ENCODE measurements at places on chromosomes 5 and 9.

DNA sequence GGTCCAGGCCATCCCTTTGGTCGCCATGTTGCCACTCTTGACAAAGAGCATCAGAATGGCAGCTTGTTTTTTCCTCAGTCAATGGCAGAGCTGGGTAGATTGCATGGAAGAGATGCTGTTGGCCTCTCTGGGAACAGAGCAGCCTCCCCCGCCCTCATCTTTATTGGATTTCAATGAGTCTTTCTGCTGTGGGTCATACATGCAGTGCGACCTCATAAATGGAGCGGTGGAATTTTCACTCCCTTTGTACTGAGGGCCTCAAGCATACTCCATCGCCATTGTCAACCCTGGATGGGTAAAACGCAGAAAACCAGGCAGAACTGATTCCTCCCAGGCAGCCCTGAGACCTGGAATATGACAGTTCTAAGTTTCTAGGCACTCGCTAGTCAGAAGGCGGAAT is 71.8 kb downstream of the ZNF618 start:
- no peak for DNase-seq

DNA sequence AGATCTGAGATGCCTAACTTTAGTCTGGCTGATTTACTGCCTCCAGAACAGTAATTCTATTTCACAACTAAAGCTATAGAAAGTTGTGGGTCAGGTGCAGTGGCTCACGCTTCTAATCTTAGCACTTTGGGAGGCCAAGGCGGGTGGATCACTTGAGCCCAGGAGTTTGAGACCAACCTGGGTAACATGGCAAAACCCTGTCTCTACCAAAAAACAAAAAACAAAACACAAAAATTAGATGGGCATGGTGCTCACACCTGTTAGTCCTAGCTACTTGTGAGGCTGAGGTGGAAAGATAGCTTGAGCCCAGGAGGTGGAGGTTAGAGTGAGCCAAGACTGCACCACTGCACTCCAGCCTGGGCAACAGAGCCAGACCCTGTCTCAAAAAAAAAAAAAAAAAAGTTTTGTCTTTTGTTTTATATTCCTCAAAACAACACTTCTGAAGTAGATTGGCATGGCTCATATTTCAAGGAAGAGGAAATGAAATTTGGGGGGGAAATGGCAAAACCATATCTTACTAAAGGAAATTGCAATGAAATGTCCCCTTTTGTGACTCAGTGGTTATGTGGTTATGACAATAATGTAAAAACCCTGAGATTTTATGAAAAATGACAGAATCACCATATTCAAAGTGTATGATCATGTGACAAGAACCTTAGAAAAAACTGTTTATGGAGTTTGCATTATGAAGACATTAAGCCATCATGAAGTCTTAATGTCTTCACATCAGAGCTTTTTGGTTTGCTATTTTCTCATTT is 16.2 kb downstream of the FNBP1 start:
- DNase-seq = no peak

DNA sequence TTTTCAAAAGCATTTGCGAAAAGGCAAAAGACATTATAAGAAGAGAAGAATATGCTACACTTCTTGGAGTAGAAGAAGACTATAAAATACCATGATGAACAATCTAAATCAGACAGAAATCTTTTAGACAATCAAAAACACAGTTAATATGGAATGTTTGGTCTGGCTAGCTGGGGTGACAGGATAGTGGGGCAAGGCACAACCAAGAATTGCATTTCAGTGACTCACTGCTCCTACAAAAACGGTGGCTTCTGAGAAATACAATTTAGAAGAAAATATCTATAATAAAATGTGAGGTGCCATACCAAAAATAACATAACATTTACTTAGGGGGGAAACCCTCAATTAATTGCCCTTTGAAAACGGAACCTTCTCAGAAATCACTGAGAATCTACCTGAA is 363.4 kb downstream of the NPR3 start:
- no peak for DNase-seq

DNA sequence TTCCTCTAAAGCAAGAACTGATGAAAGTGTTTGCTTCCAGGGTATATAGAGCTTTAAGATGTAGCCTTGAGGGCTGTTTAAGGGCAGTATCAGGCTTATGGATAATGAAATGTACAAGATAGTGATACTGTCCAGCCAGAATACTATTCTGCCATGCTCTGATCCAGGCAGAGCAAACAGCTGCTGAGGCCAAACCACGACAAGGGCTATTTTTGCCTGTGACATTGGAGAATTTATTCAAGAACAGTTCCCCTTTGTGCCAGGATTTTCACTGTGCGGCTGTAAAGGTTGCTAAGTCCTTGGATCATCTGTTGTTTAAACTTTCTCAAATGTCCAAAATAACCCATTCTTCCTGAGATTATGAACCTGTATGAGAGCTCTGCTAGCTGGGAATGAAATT is 70.4 kb downstream of the OTP start:
- DNase-seq = no peak

DNA sequence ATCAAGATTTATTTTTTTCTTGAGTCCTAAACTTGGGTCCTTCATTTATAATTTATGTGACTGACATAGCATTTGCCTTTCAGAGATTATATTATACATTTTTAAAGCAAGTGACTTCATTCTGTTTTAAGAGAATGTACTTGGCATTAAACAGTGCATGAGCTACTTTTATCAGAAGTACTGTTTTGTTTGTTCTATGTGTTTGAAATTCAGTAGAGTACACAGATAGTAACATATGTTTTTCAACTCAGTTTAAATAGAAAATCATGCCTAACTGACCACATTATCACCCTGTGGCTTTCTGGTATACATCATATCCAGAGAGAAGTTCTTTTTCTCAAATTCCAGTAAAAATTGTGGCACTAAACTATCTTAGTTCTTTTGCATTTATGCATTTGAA is 335.3 kb upstream of the CDH18 start:
- DNase-seq = no peak

DNA sequence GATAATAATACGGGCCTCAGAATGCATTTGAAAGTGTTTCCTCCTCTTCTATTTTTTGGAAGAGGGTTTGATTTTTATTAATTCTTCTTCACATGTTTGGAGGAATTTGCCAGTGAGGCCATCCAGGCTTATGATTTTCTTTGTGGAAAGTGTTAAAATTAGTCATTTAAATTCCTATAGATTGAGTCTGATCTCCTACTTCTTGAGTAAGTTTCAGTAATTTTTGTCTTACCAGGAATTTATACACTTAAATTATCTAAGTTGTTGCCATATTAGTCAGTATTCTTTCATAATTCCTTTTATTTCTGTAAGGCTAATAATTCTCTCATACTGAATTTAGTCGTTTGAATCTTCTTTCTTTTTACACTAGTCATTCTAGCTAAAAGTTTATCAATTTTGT is 25.2 kb upstream of the HAPLN1 start:
- no peak for DNase-seq

DNA sequence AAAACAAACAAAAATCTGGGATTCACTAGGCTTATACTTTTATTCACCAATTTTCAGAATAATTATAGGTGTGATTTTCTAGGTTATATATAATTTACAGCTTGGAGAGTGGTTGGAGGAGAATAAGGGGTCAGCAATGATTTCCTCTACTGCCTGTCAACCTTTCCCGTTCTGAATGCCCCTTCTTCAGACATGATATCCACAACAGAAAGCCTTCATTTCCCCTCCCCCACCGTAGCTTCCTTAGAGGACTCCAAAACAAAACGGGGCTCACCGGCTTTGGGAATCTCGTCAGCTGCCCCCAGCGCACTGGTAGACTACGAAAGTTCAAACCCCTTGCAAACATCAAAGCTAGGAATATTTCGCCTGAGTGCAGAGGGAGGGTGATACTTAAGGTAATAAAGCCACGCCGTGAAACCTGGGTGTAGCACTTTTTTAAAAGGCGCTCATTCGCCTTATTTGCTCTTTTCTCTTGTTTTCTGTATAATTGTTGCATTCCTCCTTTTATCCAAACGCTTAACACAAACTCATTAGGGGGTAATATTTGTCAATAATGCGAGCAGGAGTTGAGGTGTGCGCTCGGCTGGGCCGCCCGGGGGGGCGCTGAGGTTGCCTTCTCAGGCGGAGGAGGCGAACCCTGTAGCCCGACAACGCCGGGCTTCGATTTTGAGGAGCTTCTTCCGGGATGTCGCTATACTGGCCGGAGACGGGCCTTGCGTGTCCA is 2.4 kb downstream of the OTP start:
- DNase-seq = no peak

DNA sequence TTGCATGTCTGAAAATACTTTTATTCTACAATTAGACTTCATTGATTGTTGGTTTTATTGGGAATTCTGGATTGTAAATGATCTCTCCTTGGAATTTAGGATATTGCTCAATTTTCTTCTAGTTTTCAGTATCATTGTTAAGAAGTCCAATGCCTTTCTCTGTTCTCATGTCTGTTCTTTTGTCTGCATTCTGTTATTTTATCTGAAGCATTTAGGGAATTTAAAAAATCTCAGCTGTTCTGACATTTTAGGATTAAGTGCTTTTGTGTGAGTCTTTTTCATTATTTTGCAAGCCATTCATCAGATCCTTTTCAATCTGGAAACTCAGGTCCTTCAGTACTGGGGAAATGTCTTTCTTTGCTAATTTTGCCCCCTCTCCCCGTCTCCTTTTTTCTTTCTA is 4.4 kb upstream of the FER start:
- no peak for DNase-seq

DNA sequence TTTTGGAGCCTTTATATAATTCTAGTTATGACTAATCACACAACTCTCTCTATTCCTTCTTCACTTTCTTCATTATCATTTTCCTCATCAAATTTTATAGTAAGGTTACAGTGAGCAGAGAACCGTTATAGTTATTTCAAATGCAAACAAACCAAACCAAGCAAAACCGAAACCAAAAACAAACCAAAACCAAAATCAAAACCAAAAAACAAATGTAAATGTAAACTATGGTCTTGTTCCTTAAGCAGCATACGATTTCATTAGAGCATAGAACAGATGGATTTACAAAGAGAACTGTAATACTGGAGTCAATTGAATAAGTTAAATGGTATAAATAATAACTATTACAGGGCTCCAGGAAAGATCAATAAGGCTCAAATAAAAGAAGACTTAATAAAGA is 447.1 kb downstream of the LRRC70 start:
- no peak for DNase-seq

- peak; percentile 4 for DNase-seq
Observed at GRCh38 chr5:178416919-178417318, 173.3 kb downstream of the COL23A1 start.

DNA sequence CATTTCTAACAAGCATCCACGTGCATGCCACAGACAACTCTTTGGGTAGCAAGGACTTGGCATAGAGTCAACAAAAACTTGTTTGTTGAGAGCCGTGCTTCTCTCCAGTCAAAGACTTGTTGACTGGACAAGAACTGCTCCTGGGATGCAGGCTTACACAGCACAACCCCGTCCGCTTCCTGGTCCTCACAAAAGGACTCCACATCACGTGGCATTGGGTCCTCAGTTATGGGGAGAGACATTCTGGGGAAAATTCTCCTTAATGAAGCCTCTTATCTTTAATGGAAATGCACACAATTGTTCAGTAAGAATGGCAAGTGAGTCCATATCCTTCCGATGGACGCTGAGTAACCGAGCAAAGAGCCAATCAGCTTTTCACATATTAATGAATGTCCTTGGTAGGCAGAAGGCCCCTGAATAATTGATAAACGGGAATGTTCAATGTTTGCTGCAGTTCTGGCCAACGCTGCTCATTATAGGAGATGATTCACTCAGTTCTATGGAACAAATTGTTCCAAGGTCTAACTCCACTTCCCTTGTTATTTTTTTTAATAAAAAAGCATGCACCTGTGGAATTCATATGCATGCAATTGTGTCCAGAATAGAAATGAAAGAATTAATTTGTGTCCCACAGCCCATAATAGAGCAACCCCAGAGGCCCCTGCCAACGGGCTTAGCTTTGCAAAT is 97.0 kb upstream of the ZNF366 start:
- no peak for DNase-seq

GRCh38 chr5:173618927-173619519 is 2.6 kb upstream of the BOD1 start:
- DNase-seq = no peak

GRCh38 chr5:96729156-96729555 is 67.0 kb downstream of the CAST start:
- no peak for DNase-seq

DNA sequence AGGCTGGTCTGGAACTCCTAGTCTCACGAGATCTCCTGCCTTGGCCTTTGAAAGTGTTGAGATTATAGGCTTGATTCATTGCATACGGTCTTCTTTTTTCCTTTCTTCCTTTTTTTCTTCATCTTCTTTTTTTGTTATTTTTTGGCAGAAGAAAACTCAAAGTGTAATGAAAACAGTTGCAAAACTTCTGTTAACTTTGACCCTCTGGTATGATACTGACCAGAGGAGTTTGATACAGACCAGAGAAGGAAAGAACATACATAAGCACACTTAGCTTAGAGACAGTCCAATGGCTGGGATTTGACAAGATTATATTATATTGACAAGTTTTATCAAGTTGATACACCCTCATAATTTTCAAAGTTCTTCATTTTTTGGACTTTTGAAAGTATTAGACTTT is 181.2 kb downstream of the NFIB start:
- DNase-seq = no peak

DNA sequence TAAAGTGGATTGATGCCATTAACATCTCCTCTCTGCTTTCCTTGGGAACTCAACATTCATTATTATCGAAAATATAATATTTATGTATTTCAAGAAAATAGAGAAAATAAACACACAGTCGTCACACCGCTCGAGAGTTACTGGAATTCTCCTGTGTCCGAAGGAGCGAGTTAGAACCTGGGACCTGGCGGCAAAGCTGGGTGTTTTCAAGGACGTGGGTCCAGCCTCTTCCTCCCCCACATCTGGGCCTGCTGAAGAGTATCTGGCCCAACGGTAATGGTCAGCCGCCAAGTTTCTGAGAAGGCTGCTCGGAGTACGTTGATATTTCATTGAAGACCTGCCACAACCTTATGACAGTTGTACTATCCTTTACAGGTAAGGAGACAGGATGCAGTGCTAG is 47.9 kb downstream of the IRX2 start:
- no peak for DNase-seq

- DNase-seq = no peak
Observed at GRCh38 chr9:37942621-37943344, 38.9 kb upstream of the SLC25A51 start.

GRCh38 chr9:91376239-91376638 is 14.5 kb upstream of the AUH start:
- DNase-seq = no peak

DNA sequence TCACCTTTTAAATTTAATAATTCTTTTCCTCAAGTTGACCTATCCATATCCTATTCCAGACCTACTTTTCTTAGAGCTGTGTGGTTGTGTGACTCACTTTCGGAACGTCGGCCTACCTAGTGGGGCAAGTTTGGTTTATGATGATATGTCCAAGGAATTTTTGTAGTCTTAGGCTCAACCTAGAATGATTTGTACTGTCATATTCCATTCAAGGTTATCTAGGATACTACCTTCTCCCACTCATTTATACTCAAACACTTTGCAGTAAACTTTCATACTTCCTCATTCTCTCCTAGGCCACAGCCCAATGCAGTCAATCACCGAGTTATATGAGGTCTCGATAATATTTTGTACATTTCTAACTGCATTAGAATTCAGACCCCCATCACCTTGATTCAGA is 61.9 kb downstream of the PIK3R1 start:
- no peak for DNase-seq

Measured in BJ (cell line).